Heart right ventricle (tissue), 16 donors: ENCODE measurements at places on chromosomes 4 and X. TPM values are rescaled to one million over a fixed set of nuclear protein-coding genes. Genes with fewer than 3 reads are reported as not detected.

STPG2 gene
- polyA plus RNA-seq = 0.15 TPM

F11 gene
- 0.09 TPM for polyA plus RNA-seq

MAGEB10 gene
- not detected for polyA plus RNA-seq

OTC gene
- polyA plus RNA-seq = not detected

DNA sequence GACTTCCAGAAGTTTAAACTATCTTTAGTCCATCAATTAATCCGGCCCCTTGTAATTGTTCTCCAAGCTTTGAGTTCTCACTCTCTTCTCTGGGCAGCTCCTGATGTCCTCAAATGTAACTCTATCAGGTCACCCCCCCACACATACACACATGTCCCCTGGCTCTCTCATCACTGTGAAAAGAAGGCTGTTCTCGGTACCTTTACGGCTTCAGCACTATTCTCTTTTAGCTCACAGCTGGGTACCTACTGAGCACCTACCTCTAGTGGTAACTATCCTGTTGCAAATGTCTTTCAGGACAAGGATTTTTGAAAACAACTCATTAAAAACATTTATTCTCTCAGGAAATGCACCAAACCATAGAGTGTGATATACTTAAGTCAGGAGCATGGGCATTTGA is 115.4 kb downstream of the IQCM start:
- no peak overlapping the region for H3K27ac ChIP-seq
- H3K36me3 ChIP-seq = no peaks in the 10 kb centered on the region
- no peaks in the 10 kb centered on the region for H3K27me3 ChIP-seq
- H3K4me3 ChIP-seq = no peak overlapping the region
- H3K4me1 ChIP-seq = no peaks in the 10 kb centered on the region

DNA sequence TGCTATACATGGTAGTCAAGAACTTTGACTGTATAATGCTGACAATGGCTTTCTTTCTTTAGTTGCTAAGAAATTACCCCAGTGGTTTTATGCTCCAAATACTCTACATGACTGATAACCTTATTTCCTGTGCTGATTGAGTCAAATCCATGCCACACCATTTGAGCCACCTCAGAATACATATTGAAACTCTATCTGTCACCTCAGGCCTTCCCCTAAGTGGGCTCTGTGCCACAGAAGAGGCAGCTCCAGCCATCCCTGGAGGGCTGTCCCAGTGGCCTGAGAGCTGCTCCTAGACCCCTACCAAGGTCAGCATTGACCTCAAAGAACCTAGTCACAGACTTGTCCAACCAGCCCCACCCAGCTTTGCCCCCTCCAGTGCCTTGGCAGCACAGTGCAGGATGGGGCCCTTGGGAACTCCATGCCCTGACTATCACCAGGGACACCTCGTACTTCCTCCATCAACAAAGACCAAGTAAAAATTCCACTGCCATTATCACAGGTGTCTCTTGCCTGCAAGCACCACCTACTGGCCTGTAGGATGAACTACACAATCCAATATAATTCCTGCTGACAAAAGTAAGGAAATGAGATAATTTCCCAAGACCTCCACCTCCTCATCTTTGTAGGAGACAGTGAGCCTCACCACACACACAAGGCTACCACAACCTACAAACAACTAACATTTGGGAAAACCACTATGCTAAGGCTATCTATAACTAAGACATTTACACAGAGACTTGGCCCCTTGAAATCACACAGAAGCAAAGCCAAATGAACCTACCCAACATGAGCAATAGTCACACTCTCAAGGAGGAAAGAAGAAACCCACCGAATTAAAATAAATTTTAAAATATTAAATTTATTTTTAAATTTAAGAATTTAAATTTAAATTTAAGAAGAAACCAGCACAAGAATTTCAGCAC is 239.9 kb downstream of the NKX6-1 start:
- no peaks in the 10 kb centered on the region for H3K36me3 ChIP-seq

DNA sequence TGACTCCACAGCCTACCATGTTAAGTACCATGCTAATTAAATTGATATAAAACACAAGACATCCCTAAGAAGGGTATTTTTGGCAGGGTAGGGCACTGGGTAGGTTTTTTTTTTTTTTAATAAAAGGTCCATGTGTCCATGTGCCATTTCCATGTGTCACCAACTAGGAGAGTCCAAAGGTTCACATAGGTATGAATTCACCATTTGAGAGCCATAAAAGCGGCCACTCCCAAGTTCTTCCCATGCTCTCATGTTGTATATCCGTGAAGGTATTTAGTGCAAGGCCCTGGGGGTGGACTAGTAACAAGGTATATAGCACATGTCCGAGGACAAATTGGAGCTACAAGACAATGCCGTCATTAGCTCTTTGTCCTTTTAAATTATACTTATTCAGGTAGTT is 107.3 kb downstream of the PDE5A start:
- H3K27ac ChIP-seq = no peak overlapping the region
- H3K27me3 ChIP-seq = no peaks in the 10 kb centered on the region
- DNase-seq = no peak
- peaks cover 12% of the 10 kb centered on the region for H3K4me1 ChIP-seq
- no peak overlapping the region for H3K4me3 ChIP-seq

GRCh38 chr4:114599231-114599902 is 760 bp downstream of the UGT8 start:
- peaks cover 56% of the 10 kb centered on the region for H3K27me3 ChIP-seq
- no peak overlapping the region for H3K27ac ChIP-seq
- peak overlapping the region; percentile 43 for H3K4me3 ChIP-seq
- no peaks in the 10 kb centered on the region for H3K36me3 ChIP-seq
- H3K4me1 ChIP-seq = peaks cover 16% of the 10 kb centered on the region

DNA sequence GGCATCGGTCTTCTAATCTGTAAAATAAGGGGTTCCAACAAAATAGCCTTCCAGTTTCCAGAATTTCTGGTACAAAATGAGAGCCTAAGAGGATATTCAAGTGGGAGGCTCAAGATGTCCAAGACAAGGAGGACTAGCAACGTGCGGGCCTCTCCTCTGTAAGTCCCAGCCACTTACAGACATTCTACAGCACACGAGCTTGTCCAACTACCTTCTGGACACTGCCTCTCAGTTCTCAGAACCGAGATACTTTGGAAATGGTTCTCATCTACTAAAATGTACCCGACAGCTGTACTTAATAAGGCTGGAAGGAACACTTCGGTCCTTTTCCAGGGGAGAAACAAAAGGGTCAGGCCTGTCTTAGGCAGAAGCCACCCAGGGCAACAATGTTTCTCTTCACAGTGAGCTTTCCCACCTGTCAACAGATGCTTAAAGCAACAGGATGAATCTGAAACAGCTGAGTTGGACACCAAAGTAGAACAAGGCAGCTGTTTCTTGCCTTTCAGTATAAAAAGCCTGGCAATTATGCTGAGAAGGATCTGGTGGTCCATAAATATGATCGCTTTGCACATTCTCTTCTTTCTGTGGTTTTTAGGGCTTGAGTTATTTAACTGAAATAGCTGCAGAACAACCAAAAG is 127.0 kb downstream of the HS6ST2 start:
- no peak overlapping the region for H3K27ac ChIP-seq

- no peaks in the 10 kb centered on the region for H3K27me3 ChIP-seq
- peaks cover 6% of the 10 kb centered on the region for H3K36me3 ChIP-seq
- no peak overlapping the region for H3K27ac ChIP-seq
- H3K4me3 ChIP-seq = no peak overlapping the region
- peaks cover 8% of the 10 kb centered on the region for H3K4me1 ChIP-seq
Measured at GRCh38 chrX:50615570-50616158, 145.0 kb upstream of the DGKK start.

GRCh38 chr4:122017296-122017695 is 65.4 kb upstream of the TRPC3 start:
- no peak for DNase-seq
- no peak overlapping the region for H3K4me3 ChIP-seq
- H3K4me1 ChIP-seq = no peaks in the 10 kb centered on the region
- no peaks in the 10 kb centered on the region for H3K36me3 ChIP-seq

DNA sequence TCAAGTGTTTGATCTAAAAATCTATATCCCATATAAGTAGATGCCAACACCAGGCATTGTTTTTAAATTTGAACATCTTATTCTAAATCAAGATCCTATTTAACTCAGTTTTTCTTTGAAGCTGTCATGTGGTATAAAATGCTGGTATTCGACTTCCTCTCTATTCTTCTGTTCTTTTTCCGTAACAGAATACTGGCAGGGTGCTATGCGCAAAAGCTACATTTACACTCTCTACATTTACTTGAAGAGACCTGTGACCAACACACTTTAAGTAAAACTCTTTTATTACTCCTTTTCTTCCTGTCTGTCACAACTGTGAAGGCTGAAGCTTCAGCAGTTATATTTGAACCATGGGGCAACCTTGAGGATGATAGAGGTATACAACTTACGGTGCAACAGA is 612.8 kb downstream of the C4orf33 start:
- H3K4me1 ChIP-seq = no peaks in the 10 kb centered on the region
- no peaks in the 10 kb centered on the region for H3K36me3 ChIP-seq
- no peaks in the 10 kb centered on the region for H3K27me3 ChIP-seq
- no peak for DNase-seq

GRCh38 chrX:150730719-150731118 is 37.5 kb downstream of the MTMR1 start:
- no peak for DNase-seq
- H3K4me3 ChIP-seq = no peak overlapping the region
- H3K27me3 ChIP-seq = no peaks in the 10 kb centered on the region

DNA sequence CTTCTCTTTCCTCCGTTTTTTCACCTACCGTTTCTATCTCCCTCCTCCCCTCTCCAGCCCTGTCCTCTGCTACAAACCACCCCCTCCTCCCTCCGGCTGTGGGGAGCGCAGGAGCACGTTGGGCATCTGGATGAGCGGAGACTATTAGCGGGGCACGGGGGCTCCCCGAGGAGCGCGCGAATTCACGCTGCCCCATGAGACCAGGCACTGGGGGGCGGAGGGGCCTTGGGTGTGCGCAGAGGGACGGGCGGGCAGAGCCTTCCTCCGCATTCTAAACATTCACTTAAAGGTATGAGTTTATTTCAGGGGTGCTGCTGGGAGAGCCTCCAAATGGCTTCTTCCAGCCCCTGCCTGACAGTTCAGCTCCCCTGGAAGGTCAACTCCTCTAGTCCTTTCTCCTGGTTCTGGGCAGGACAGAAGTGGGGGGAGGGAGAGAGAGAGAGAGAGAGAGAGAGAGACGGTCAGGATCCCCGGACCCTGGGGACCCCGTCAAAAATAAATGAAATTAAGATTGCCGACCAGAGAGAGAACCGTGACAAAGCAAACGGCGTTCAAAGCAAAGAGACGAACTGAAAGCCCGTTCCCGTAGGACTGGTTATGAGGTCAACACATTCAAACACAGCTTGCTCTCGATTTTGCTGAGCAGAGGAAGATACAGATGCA is 5.0 kb downstream of the SHOX start:
- H3K4me3 ChIP-seq = no peak overlapping the region
- no peak for DNase-seq
- H3K27me3 ChIP-seq = peaks cover 94% of the 10 kb centered on the region
- peaks cover 11% of the 10 kb centered on the region for H3K4me1 ChIP-seq

DNA sequence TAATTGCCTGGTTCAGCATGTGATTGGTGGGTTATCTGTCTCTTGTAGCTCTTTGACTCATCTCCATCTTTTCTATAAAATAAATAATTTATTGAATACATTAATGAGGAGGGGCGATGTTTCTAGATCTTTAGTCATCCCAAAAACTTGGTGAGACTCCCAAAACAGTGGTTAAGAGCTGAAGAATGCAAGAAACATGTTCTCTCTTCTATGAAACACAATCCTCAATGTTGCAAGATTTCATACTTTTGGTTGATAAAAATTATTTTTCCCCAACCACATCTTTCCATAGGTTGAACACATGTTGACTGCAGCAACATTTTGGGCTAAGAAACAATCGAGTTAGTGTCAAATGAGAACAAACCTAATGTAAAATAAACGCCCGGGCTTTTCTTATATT is 1.2 kb upstream of the TMEM47 start:
- H3K27me3 ChIP-seq = no peaks in the 10 kb centered on the region
- DNase-seq = no peak
- no peaks in the 10 kb centered on the region for H3K4me1 ChIP-seq
- no peak overlapping the region for H3K4me3 ChIP-seq
- no peaks in the 10 kb centered on the region for H3K36me3 ChIP-seq

DNA sequence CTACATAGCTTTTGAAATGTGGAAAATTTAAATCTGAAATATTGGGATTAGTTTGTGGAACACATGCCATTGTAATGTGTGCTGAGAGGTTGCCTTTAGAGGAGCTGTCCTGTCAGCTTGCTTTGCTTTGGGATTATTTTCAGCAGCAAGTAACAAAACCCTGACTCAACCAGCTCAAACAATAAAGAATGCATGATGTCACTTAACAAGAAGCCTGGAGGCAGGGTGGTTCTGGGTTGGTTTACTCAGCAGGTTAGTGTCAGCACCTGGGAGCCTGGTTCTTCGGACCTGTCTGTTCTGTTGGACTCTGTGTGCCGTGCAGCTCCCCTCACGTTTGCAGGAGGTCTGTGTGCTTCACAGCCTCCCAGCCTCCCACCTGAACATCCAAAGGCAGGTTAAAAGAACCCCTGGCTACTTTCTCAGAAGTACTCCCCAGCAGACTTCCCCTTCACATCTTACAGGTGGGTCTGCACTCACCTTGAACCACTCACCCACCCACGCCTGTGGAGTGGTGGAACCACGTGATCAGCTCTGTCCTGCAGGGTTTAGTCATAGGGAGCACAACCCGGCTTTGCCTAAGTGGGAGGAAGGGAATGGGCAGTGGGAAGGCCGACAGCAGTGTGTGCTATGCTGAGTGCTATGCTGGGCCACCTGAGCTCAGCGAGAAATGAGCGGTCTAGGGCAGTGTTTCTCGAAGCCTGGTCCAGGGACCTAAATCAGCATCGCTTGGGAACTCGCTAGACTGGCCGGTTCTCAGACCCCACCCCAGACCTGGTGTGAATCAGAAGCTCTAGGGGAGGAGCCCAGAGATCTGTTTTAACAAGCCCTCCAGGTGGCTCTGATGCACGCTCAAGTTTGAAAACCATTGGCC is 20.4 kb downstream of the TMEM131L start:
- H3K27ac ChIP-seq = peak overlapping the region; percentile 86
- H3K4me1 ChIP-seq = peaks cover 55% of the 10 kb centered on the region
- H3K4me3 ChIP-seq = no peak overlapping the region
- H3K27me3 ChIP-seq = no peaks in the 10 kb centered on the region

- no peak overlapping the region for H3K4me3 ChIP-seq
- no peaks in the 10 kb centered on the region for H3K27me3 ChIP-seq
- H3K4me1 ChIP-seq = no peaks in the 10 kb centered on the region
- H3K36me3 ChIP-seq = no peaks in the 10 kb centered on the region
Measured at GRCh38 chrX:17535229-17535628, 160.2 kb downstream of the NHS start.

GRCh38 chrX:31435592-31435991 is 363.8 kb upstream of the FTHL17 start:
- H3K4me1 ChIP-seq = no peaks in the 10 kb centered on the region
- H3K36me3 ChIP-seq = no peaks in the 10 kb centered on the region
- DNase-seq = peak; percentile 3
- H3K27me3 ChIP-seq = no peaks in the 10 kb centered on the region
- no peak overlapping the region for H3K4me3 ChIP-seq
- no peak overlapping the region for H3K27ac ChIP-seq

DNA sequence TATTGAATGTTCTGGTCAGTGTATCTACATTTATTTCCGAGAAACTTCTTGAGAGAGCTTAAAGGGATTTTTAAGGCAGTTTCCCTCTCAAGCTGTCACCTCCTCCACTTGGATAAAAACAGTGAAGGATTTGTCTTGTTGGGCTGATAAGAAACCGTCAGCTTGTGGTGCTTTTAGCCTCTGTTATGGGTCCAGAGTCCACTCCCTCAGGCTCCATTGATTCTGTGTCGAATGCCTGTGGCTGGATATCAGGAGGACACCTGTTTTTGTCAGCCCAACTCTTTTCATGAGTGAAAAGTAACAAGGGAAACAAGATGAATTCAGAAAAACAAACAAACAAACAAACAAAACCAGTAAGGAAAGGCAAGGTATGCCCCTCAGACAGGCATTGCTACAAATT is 12.4 kb downstream of the CLCN4 start:
- H3K27ac ChIP-seq = no peak overlapping the region
- H3K27me3 ChIP-seq = no peaks in the 10 kb centered on the region
- peaks cover 6% of the 10 kb centered on the region for H3K4me1 ChIP-seq
- no peak overlapping the region for H3K4me3 ChIP-seq
